ENCODE measurements at places on chromosomes 12 and 14.

- DNase-seq: no peak
Observed at GRCh38 chr12:84656705-84657104, 255.9 kb downstream of the SLC6A15 start.

DNA sequence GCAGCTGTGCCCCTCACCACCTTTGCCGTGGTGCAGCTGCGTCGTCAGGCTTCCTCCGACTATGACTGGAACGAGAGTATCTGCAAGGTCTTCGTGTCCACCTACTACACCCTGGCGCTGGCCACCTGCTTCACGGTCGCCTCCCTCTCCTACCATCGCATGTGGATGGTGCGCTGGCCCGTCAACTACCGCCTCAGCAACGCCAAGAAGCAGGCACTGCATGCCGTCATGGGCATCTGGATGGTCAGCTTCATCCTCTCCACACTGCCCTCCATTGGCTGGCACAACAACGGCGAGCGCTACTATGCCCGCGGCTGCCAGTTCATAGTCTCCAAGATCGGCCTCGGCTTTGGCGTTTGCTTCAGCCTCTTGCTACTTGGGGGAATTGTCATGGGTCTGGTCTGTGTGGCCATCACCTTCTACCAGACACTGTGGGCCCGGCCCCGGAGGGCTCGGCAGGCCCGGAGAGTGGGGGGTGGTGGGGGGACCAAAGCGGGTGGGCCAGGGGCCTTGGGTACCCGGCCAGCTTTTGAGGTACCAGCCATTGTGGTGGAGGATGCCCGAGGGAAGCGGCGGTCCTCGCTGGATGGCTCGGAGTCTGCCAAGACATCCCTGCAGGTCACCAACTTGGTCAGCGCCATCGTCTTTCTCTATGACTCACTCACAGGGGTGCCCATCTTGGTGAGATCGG is 2.6 kb downstream of the GPR162 start:
- no peak for DNase-seq

DNA sequence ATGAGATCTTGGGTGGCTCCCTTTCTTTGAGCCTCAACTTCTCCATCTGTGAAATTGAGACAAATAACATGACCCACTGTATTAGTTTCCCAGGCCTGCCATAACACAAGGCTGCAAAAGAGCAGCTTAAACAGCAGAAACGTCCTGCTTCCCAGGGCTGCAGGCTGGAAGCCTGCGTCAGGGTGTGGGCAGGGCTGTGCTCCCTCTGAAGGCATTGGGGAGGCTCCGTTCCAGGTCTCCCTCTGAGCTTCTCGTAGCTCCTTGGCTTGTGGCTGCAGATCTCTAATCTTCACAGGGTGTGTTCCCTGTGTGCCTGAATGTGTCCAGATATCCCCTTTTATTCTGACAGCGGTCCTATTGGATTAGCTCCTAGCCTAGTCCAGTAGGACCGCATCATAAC is 147.1 kb downstream of the VRK1 start:
- no peak for DNase-seq

DNA sequence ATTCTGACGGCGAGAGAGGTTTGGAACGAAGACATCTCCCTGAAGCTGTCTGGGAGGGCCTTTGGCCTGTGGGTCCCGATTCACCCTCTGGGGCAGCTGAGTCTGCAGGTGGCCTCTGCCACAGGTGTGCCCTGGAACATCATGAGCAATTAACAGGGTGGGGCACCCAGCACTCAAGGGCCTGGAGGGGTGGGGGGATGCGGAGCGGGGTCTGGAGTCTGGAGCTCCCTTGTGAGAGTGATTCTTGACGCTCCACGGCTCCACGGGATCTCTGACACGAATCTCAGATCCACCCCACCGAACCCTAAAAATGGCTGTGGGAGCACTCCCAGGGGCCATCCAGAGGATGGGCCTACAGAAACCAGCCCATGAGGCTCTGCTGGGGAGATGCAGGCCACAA is 8.3 kb downstream of the ITPK1 start:
- DNase-seq: no peak

- DNase-seq: no peak
Observed at GRCh38 chr12:6533653-6533922, 729 bp upstream of the GAPDH start.

- no peak for DNase-seq
Observed at GRCh38 chr14:63243646-63244045, 39.4 kb downstream of the RHOJ start.

- DNase-seq: no peak
Observed at GRCh38 chr14:51692646-51693045, 40.9 kb downstream of the FRMD6 start.

All from smooth muscle cell of the brain vasculature (primary cell).